Stimulated activated CD4-positive, alpha-beta T cell treated with anti-CD3 and anti-CD28 coated beads, Interleukin-1b, Interleukin-23, amount 100 ng/mL, for 24 hours (primary cell): ENCODE measurements at places on chromosomes 16 and 17.
A peak's percentile ranks its signal among the peaks of the same experiment; 100 is the strongest.

DNA sequence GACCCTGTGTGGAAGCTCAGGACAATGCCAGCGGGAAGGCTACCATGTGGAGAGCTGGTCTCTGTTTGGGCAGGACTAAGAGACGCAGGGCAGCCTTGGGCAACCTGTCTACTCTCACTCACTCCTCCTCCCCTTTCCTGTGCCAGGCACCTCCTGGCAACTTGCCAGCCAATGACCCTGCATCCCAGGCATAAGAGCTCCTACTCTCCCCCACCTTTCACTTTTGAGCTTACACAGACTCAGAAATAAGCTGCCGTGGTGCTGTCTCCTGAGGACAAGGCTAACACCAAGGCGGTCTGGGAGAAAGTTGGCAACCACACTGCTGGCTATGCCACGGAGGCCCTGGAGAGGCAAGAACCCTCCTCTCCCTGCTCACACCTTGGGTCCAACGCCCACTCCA is 2.6 kb downstream of the HBM start:
- DNase-seq: no peak

GRCh38 chr16:21097151-21097550 is 53.5 kb downstream of the DNAH3 start:
- DNase-seq: no peak

DNA sequence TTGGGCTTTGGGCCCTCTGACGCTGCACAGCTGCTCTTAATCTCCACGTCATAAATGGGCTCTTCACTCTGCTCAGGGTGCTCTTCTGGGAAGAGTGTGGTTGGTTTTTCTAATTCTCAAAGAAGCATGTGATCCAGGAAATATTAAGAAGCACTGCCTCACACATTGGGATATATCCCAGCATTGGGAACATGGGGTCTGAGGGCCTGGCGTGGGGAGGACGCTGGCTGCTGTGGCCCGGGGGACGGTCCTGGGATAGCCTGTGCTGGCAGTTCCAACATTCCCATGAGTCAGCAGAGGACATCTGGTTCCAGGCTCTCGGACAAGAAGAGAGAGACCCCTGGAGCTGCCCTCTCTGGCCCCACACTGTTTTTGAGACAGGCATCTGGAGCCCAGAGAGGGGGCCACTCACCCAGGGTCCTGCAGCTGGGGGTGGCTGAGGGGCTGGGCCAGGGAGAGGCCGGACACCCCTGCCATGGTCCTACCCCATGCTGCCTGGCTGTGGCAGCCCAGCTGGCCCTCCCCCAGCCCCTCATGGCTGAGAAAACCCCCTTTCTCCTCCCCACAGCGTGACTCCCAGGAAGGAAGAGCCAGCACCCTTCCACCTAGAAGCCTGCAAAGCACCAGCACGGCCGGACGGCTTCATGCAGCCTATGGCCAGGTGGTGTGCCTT is 58.8 kb downstream of the NT5M start:
- DNase-seq: no peak

- DNase-seq: peak; percentile 52
These were observed 985 bp upstream of the SLFN12 start for GRCh38 chr17:35433075-35433894.

DNA sequence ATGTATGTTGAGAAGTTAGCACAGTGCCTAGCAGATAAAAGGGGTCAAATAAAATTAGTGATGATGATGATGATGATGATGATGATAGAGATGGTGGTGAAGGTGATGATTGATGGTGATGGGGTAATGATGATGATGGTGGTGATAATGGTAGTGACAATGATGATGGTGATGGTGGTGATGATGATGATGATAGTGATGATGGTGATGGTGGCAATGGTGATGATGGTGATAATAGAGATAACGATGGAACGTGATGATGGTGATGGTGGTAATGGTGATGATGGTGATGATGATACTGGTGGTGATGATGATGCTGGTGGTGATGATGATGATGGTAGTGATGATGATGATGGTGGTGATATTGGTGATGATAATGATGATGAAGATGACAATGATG is 223.7 kb downstream of the FOXL1 start:
- no peak for DNase-seq

DNA sequence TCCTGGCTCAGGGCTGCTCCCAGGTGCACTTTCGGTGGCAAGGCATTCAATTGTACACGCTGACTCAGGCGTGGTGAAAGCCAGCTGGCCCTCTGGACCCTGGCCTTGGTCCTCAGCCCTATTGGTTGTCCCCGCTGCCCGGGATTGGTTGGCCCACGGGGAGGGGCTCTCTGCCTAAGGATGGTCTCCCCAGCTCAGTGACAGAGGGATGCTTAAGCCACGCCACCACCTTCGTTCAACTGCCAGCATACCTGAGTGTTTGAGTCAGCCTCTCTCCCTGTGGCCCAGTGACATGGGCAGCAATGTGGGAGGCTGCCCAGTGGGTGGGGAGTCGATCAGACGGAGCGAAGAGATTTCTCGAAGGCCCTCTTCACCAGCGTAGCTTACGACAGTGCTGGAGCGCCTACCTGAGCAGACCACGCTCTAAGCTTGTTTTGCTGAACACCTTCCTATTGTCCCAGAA is 30.3 kb downstream of the IRF8 start:
- DNase-seq: no peak

DNA sequence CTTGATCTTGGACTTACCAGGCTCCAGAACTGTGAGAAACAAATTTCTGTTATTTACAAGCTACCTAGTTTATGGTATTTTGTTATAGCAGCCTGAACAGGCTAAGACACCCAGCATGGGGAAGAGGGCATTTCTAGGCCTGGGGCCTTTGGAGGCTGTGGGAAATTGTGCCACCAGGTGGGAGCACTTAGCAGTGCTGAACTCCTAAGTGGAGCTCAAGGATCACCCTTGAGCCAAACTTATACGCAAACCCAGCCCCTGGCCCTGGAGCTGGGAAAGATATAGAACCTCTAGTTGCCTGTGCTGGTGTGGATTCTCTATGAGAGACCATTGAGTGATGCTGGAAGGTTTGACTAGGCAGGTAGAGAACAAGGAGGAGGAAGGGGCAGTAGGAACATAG is 36.1 kb downstream of the MIS12 start:
- DNase-seq: no peak

- no peak for DNase-seq
These were observed 219.7 kb downstream of the SPECC1 start for GRCh38 chr17:20228860-20229259.

DNA sequence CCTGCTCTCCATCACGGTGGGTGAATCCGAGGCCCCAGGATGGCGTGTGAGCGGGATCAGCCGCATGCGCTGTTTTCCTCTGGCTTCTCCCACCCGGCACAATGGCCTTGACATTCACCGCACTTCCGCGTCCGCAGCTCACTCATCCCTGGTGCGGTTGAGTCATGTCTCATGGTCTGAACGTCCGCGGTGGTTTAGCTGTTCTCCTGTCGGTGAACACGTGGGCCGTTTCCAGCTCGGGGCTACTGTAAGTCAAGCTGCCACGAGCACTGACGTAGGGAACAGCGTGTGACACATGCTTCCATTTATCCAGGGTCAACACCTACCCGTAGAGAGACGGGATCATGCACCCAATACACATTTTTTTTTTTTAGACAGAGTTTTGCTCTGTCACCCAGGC is 15.3 kb upstream of the CACNA1H start:
- DNase-seq: no peak

- no peak for DNase-seq
These were observed 1.3 kb downstream of the PLXDC1 start for GRCh38 chr17:39150104-39150634.

DNA sequence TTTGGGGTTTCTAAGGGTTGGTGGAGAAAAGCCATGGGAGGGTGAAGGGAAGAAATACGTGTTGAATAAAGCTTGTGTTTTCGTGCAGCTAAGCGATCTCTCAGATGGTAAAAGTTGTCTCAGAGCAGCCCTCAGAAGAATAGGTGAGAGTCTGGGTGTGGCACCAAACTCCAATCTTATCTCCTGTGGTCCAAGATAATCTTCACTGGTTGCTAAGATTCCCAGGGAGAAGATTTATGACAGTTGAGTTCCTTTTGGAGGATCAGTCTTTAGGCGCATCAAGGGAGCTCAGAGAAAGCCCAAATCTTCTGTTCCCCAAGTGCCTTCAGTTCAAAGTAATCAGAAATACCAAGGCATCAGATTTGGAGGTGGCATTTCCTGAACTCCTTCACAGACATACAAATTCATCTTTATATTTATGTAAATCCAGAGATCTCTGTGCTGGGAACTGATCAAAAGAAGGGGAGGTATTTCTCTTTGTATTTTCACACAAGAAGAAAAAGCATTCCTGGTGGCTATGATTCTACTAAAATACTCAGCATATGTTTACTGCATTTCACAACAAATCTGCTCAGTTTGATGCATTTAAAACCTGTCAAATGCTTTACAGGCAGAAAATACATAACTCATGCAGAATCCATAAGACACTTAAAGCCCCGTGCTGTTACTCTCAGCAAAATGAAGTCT is 102.9 kb downstream of the ABCC12 start:
- DNase-seq: no peak

DNA sequence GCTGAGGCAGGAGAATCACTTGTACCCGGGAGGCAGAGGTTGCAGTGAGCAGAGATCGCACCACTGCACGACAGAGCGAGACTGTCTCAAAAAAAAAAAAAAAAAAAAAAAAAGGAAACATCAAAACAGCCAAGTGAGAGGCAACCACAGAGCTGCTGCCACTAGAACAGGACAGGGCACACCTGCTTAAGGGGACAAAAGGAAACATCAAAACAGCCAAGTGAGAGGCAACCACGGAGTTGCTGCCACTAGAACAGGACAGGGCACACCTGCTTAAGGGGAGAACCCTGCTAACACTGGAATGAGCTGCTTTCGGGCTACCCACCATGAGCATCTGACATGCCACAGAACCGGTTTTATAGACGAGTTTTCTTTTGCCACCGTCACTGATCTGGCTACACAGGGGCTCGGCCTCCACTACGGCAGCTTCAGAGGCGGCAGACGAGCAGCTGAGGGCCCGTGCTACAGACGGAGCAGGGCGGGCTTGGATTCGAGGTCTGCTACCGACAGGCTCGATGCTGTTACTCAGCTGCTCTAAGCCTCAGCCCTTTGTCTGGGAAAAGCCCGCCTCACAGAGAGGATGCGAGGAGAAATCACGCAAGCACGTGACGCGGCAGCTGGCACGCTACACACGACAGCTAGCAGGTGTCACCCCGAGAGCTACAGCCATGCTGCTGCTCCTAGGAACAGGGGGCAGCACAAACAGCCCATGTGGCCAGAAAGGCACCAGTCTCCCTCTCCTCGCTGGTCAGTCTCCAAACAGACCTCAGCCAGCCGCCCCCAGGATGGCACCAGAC is 2.0 kb downstream of the P4HB start:
- no peak for DNase-seq

- no peak for DNase-seq
These were observed 31.4 kb upstream of the HS3ST3B1 start for GRCh38 chr17:14269473-14269872.

DNA sequence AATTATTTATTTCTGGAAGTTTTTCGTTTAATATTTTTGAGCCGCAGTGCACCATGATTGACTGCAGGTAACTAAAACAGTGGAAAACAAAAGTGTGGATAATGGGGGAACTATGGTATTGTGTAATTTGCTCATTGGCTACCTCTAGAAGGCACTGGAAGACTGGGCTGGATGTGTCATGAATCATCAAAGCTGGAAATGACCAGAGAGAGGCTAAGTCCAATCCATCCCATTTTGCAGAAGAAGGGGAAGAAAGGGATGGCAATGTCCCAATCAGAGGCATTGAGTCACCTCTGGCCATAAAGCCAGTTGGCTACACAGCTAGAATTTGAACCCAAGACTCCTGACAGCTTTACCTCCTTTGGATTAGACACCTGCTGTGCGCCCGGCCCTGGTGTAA is 29.3 kb downstream of the GLP2R start:
- DNase-seq: no peak

DNA sequence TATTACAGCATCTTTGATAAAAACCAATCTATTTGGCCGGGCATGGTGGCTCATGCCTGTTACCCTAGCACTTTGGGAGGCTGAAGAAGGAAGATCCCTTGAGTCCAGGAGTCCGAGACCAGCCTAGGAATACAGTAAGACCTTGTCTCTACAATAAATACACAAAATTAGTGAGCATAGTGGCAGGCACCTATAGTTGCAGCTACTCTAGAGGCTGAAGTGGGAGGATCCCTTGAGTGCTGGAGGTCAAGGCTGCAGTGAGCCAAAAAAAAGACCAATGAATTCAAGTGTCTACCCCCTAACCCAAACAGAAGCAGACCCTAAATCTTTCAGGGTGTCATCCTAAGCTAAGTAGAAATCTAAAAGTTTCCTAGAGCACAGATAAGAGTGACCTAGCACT is 7.3 kb upstream of the MEIOC start:
- no peak for DNase-seq

GRCh38 chr16:22886927-22887326 is 73.0 kb downstream of the HS3ST2 start:
- DNase-seq: no peak

GRCh38 chr17:66135219-66135618 is 56.7 kb downstream of the CEP112 start:
- DNase-seq: no peak

- no peak for DNase-seq
These were observed 135.5 kb downstream of the IRF8 start for GRCh38 chr16:86034421-86034919.
